ENCODE measurements at places on chromosomes 7 and 10.

- DNase-seq = peak; percentile 65
- H3K27ac ChIP-seq = no peak overlapping the region
- H3K4me1 ChIP-seq = no peaks in the 10 kb centered on the region
- no peaks in the 10 kb centered on the region for H3K36me3 ChIP-seq
- no peak overlapping the region for H3K4me3 ChIP-seq
These were observed 241.6 kb upstream of the TCERG1L start for GRCh38 chr10:131553121-131553520.

- DNase-seq = no peak
- no peaks in the 10 kb centered on the region for H3K27me3 ChIP-seq
These were observed 27.0 kb downstream of the PAPOLB start for GRCh38 chr7:4834601-4835397.

DNA sequence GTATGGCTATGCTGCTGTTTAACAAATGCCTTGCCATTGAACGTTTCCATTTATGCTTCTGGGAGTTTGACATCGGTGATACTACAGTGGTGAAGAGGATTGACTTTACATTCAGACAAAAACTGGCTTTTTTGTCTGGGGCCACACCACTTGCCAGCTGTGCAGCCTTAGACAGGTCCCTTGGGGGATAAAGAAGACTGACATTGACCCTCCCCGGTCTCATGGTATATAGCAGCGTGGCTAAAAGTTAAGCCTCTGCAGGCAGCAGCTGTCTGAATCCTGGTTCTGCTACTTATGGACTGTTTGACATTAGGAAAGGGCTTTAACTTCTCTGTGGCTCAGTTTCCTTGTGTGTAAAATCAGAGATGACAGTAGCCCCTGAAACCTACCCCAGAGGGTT, 42.0 kb upstream of the PTF1A start:
- H3K36me3 ChIP-seq = no peaks in the 10 kb centered on the region
- no peak overlapping the region for H3K27ac ChIP-seq
- no peaks in the 10 kb centered on the region for H3K4me1 ChIP-seq

DNA sequence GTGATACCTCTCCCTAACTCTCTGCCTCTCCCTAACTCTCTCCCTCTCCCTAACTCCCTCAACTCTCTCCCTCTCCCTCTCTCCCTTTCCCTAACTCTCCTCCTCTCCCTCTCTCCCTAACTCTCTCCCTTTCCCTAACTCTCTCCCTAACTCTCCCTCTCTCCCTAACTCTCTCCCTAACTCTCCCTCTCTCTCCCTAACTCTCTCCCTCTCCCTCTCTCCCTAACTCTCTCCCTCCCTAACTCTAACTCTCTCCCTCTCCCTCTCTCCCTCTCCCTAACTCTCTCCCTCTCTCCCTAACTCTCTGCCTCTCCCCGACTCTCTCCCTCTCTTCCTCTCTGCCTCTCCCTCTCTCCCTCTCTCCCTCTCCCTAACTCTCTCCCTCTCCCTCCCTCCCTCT, 2.0 kb upstream of the PTPRN2 start:
- DNase-seq = no peak
- H3K36me3 ChIP-seq = no peaks in the 10 kb centered on the region
- peaks cover 25% of the 10 kb centered on the region for H3K4me1 ChIP-seq
- H3K27ac ChIP-seq = no peak overlapping the region

GRCh38 chr7:36667007-36667745, 57.1 kb downstream of the AOAH start:
- H3K36me3 ChIP-seq = no peaks in the 10 kb centered on the region
- no peaks in the 10 kb centered on the region for H3K4me1 ChIP-seq
- DNase-seq = no peak
- no peak overlapping the region for H3K27ac ChIP-seq
- H3K4me3 ChIP-seq = no peak overlapping the region

- H3K36me3 ChIP-seq = no peaks in the 10 kb centered on the region
- H3K4me1 ChIP-seq = no peaks in the 10 kb centered on the region
- H3K27ac ChIP-seq = no peak overlapping the region
- H3K27me3 ChIP-seq = no peaks in the 10 kb centered on the region
- no peak overlapping the region for H3K4me3 ChIP-seq
- no peak for DNase-seq
These were observed 3.1 kb upstream of the MRC1 start for GRCh38 chr10:17805921-17806577.

GRCh38 chr7:155466142-155466813, 8.3 kb downstream of the EN2 start:
- no peak for DNase-seq
- H3K27ac ChIP-seq = no peak overlapping the region
- H3K27me3 ChIP-seq = peaks cover 29% of the 10 kb centered on the region
- no peak overlapping the region for H3K4me3 ChIP-seq

DNA sequence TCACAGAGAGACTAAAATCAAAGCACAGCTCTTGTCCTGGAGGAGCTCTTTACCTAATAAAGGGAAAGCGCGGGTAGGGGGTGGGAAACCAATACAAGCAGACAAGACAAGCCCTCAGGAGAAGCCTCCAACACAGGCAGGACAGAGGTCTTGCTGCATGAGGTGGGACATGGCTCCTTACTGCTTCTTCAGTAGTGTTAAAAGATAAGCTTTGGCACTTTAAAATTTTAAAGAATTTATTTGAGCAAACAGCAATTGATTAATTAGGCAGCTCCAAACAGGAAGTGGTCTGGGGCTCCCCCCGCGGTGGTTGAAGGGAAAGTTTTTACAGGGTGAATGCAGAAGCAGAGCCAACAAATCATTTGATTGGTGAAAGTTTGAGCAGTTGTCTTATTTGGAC, 50.3 kb upstream of the MACC1 start:
- H3K4me1 ChIP-seq = no peaks in the 10 kb centered on the region
- no peaks in the 10 kb centered on the region for H3K36me3 ChIP-seq
- H3K27ac ChIP-seq = no peak overlapping the region
- DNase-seq = no peak
- no peaks in the 10 kb centered on the region for H3K27me3 ChIP-seq
- H3K4me3 ChIP-seq = no peak overlapping the region

GRCh38 chr10:117352724-117353123, 22.5 kb downstream of the PDZD8 start:
- peaks cover 45% of the 10 kb centered on the region for H3K4me1 ChIP-seq
- no peak for DNase-seq
- H3K27me3 ChIP-seq = no peaks in the 10 kb centered on the region

- no peaks in the 10 kb centered on the region for H3K36me3 ChIP-seq
- no peaks in the 10 kb centered on the region for H3K4me1 ChIP-seq
- no peak for DNase-seq
- H3K27ac ChIP-seq = no peak overlapping the region
- H3K4me3 ChIP-seq = no peak overlapping the region
These were observed 14.3 kb downstream of the SEMA3D start for GRCh38 chr7:85172530-85172941.

DNA sequence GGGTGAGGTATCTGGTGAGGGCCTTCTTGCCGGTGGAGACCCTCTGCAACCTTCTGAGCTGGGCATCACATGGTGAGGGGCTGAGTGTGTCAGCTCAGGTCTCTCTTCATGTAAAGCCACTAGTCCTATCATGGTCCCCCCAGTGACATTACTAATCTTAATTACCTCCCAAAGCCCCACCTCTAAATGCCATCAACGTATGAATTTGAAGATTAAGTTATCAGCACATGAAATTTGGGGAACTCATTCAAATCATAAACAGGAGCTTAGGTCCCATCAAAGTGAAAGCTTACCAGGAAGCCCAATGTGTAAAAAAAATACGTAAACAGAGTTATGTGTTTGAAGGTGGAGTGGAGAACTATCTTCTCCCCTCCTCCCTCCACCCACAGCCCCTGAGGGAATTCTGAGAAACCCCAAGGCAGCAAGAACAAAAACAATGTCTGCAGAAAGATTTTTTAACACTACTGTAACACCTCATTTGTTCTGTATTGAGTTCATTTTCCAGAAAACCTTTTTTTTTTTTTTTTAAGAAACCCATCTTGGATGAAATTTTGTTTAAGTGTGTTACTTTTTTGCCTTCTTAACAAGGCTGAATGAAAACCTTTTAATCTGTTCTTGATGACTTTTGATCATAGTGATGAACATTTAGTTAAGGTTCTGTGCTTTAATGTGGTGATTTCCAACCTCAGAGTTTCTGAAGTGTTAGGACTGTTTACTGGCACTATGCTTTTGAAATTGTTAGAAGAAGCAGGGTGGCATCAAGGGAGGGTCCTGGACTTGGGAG, 19.1 kb upstream of the PCGF5 start:
- H3K4me1 ChIP-seq = peaks cover 23% of the 10 kb centered on the region
- no peaks in the 10 kb centered on the region for H3K27me3 ChIP-seq
- H3K36me3 ChIP-seq = no peaks in the 10 kb centered on the region
- no peak overlapping the region for H3K4me3 ChIP-seq
- H3K27ac ChIP-seq = no peak overlapping the region

GRCh38 chr10:3435671-3436070, 263.1 kb upstream of the PITRM1 start:
- DNase-seq = no peak
- no peaks in the 10 kb centered on the region for H3K4me1 ChIP-seq
- H3K27me3 ChIP-seq = no peaks in the 10 kb centered on the region

- no peak overlapping the region for H3K4me3 ChIP-seq
- no peaks in the 10 kb centered on the region for H3K27me3 ChIP-seq
- H3K27ac ChIP-seq = no peak overlapping the region
These were observed 65.8 kb upstream of the ANTXRL start for GRCh38 chr10:46220872-46221538.

GRCh38 chr7:26675143-26675887, 189.1 kb downstream of the SKAP2 start:
- no peak for DNase-seq
- no peak overlapping the region for H3K4me3 ChIP-seq
- no peaks in the 10 kb centered on the region for H3K36me3 ChIP-seq
- no peaks in the 10 kb centered on the region for H3K4me1 ChIP-seq
- H3K27me3 ChIP-seq = no peaks in the 10 kb centered on the region
- H3K27ac ChIP-seq = no peak overlapping the region

DNA sequence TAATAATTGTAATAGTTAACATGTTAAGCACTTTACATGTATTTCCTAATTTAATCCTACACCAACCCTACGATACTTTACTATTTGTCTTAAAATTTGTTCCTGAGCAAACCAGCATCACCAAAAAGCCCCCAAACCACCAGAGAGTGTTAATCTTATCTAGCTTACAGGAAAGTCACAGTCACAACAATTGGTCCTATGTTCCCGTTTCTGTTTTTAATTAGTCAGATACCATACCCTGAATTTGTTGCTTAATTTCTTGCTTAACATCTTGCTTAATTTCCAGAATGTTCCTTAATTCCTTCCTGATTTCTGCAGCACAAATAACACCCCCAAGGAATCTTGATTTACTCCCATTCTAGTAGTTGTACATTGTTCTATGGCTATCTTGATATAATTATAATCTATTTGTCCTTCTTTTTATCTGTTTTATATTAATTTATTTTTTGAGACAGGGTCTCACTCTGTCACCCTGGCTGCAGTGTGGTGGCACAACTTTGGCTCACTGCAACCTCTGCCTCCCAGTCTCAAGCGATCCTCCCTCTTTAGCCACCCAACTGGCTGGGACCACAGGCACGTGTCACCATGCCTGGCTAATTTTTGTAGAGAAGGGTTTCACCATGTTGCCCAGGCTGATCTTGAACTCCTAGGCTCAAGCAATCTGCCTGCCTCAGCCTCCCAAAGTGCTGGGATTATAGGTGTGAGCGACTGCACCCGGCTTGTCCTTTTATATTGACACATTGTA, 6.6 kb upstream of the PDSS1 start:
- H3K36me3 ChIP-seq = no peaks in the 10 kb centered on the region
- H3K27me3 ChIP-seq = no peaks in the 10 kb centered on the region
- H3K4me1 ChIP-seq = no peaks in the 10 kb centered on the region
- no peak for DNase-seq
- no peak overlapping the region for H3K4me3 ChIP-seq
- no peak overlapping the region for H3K27ac ChIP-seq

GRCh38 chr7:9200626-9201025, 767.2 kb downstream of the NXPH1 start:
- DNase-seq = no peak
- H3K36me3 ChIP-seq = no peaks in the 10 kb centered on the region
- no peaks in the 10 kb centered on the region for H3K27me3 ChIP-seq
- no peak overlapping the region for H3K4me3 ChIP-seq

DNA sequence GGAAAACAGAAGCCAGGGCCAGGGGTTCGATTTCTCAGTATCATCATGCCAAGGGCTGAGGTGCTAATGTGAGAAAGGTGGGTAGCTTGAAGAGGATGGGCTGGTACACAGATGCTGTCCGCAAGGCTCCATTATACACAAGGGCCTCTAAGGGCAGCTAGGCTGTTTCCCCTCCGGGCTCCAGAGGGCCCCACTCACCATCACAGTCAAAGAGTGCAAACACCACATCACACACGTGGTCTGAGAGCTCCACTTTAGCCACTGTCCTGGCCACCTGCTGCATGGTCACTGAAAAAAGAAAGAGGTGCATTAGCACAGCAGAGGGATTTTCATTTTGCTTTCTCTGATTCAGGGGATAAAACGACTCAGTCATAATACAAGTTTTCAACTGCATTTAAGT, 20.9 kb upstream of the DNAJB12 start:
- H3K27me3 ChIP-seq = no peaks in the 10 kb centered on the region
- DNase-seq = no peak
- H3K27ac ChIP-seq = no peak overlapping the region
- H3K4me3 ChIP-seq = no peak overlapping the region
- no peaks in the 10 kb centered on the region for H3K4me1 ChIP-seq

DNA sequence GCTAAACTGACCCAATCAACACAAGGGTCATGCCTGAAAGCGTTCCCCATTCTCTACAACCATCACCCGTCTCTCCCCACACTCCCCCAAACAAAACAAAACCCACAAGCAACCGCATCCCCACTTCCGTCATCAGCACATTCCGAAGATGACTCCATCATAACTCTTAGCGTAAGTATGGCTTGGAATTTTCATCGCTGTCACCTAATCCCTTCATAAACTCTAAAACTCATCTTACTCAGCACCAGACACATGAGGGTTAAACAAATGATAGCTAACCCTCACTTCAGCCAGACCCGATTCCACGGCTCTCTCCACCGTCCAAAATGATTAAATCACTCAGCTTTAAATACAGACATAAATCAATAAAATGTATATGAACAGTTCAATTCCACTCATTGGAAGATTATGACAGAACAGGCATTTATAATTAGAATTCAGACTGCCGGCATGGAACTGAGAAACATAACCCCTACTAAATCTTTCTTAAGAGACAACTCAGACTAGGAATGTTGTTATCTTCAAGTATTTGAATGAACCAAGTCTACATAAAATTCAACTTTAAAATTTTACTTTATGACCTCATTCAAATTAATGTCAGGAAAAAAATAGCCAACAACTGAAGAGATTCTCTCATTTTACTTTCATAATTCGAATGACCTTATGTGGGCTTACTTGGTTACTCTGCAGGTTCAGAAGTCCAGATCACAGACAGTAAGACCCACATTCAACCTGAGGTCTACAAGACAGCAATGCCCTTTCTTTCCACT, 215.9 kb downstream of the PARD3 start:
- H3K36me3 ChIP-seq = no peaks in the 10 kb centered on the region
- no peak for DNase-seq
- no peak overlapping the region for H3K27ac ChIP-seq
- peaks cover 17% of the 10 kb centered on the region for H3K4me1 ChIP-seq
- H3K4me3 ChIP-seq = no peak overlapping the region

GRCh38 chr10:60521974-60522405, 132.3 kb upstream of the ANK3 start:
- no peak overlapping the region for H3K4me3 ChIP-seq
- H3K36me3 ChIP-seq = no peaks in the 10 kb centered on the region
- no peak overlapping the region for H3K27ac ChIP-seq
- no peaks in the 10 kb centered on the region for H3K27me3 ChIP-seq
- H3K4me1 ChIP-seq = peaks cover 12% of the 10 kb centered on the region
